ENCODE measurements at places on chromosomes 11 and 22. TPM values are rescaled to one million over a fixed set of nuclear protein-coding genes. Genes with fewer than 3 reads are reported as not detected.

The PKDREJ gene
- not detected for total RNA-seq

The MGAT3 gene
- total RNA-seq = 0.20 TPM

The APOL4 gene
- not detected for total RNA-seq

The SYNGR1 gene
- total RNA-seq = 12.3 TPM

The APOA4 gene
- not detected for total RNA-seq

The CYP2D6 gene
- 0.40 TPM for total RNA-seq

The TMEM45B gene
- total RNA-seq = not detected

The HBB gene
- not detected for total RNA-seq

The LINC01488 gene
- total RNA-seq = not detected

The OSBPL5 gene
- 6.0 TPM for total RNA-seq

The ACR gene
- not detected for total RNA-seq

The NPAS4 gene
- not detected for total RNA-seq

The NLRP10 gene
- not detected for total RNA-seq

The ADAMTS15 gene
- 10.2 TPM for total RNA-seq

The ZNF215 gene
- total RNA-seq = 1.2 TPM

The ASCL2 gene
- total RNA-seq = not detected

The PAFAH1B2 gene
- 45.0 TPM for total RNA-seq

The CHID1 gene
- total RNA-seq = 69.4 TPM

The INS gene
- total RNA-seq = not detected

The NCF4 gene
- total RNA-seq = not detected

The LMO2 gene
- total RNA-seq = 0.91 TPM

The MS4A6E gene
- total RNA-seq = not detected

The NLRP14 gene
- total RNA-seq = not detected

The MIAT gene
- 0.26 TPM for total RNA-seq

The C11orf16 gene
- total RNA-seq = not detected

The LRRC4C gene
- not detected for total RNA-seq

The SPDYC gene
- not detected for total RNA-seq
